NCI-H1092 treated with DMSO at 0.1 percent for 48 hours (cell line): ENCODE measurements at places on chromosomes 4 and X.
A peak's percentile ranks its signal among the peaks of the same experiment; 100 is the strongest.

DNA sequence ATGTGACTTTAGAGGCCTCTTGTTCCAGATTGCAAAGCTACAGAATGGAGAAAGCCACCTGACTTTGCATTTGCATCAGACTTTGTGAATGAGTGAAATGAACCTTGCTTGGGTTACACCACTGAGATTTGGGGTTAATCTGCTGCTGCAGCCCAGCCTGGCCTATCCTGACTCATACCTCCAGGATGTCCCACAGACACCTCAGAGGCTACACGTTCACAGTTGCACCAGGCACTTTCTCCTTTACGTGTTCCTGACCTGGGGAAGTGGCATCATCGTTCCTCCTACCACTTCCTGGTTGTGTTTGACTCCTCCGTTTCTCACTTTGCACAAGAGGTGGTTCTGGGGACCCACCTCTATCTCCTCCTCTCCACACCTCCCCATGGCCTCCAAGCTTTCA is 9.2 kb upstream of the SORCS2 start:
- DNase-seq = no peak

DNA sequence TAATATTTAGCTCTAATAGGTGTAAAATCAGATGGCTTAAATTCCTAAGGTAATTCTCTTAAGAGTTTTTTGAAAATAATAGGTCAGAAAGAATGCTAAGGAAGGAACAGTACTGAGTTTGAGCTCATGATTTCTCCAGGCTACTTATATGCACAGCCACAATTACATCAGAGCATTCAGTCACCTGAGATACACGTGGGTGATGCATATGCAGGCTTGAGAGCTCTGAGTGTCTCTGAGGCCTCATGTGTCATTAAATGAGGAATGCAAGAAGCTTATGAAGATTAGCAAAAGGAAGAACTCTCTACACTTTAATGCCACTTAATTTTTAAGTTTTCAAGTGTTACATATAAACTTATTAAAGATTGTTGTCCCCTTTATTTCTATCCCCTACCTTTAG is 124.0 kb upstream of the STIM2 start:
- DNase-seq = no peak

DNA sequence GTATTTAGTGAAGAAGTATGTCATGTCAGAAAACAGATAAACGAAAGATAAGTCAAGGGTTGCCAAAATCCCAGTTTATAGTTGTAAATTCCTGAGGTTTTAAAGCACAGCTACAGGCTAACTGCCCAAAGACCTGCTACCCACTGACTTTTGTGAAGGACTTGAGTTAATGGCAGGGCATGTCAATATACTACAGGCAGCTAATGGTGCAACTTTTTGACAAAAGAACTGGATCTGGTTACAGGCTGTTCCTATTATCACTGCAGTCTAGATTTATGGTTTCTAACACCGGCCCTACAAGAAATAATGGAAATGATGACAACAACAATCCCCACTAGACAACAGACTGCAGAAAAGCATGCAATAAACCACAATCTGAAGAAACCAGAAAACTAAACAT is 6.4 kb downstream of the SCML2 start:
- DNase-seq = no peak

GRCh38 chr4:158193171-158193749 is 17.0 kb upstream of the TMEM144 start:
- DNase-seq = peak; percentile 2

DNA sequence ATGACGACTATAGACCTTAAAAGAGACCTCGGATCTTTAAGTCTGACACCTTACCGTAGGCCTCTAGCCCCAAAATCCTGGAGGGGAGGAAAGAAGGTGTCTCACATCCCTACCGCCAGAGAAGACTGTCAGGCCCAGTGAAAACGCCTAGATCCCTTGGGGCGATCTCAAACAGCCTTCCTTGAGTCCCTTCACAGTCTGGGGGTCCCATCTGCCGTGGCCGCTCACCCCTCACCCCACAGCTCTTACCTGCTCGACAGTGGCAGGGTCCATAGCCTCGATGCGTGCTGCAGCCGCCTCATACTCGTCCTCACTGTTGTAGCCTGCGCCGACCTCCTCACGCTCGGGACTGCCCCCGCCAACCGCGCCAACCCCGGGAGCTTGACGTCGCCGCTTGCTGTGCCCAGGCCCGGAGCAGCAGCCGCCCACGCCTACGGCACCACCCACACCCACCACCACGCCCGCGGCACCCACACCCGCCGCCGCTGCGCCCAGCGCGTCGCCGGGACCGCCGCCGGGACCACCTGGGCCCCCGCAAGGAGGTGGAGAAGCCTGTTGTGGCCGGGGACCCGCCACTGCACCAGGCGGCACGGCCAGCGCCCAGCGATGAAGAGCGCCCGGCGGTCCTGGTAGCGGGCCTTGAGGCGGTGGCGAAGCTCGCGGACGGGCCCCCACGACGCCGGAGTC is 536 bp downstream of the OTUD5 start:
- no peak for DNase-seq

- DNase-seq = peak; percentile 45
These were observed 130.8 kb upstream of the IL1RAPL2 start for GRCh38 chrX:104435249-104435648.

DNA sequence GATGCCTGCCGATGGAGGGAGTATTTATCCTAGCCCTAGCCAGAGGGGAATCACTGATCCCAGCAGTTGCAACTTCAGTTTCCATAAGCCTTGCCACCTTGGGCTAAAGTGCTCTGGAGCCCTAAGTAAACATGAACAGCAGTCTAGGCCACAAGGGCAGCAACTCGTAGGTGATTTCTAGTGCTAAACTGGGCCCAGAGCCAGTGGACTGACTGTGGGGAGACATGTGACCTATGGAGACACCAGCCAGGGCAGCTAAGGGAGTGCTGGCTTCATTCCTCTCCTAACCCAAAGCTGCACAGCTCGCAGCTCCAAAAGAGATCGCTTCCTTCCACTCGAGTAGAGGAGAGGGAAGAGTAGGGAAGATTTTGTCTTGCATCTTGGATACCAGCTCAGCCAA is 120.8 kb upstream of the MAGEA10 start:
- no peak for DNase-seq

GRCh38 chr4:27619435-27619834 is 758.8 kb downstream of the STIM2 start:
- no peak for DNase-seq

DNA sequence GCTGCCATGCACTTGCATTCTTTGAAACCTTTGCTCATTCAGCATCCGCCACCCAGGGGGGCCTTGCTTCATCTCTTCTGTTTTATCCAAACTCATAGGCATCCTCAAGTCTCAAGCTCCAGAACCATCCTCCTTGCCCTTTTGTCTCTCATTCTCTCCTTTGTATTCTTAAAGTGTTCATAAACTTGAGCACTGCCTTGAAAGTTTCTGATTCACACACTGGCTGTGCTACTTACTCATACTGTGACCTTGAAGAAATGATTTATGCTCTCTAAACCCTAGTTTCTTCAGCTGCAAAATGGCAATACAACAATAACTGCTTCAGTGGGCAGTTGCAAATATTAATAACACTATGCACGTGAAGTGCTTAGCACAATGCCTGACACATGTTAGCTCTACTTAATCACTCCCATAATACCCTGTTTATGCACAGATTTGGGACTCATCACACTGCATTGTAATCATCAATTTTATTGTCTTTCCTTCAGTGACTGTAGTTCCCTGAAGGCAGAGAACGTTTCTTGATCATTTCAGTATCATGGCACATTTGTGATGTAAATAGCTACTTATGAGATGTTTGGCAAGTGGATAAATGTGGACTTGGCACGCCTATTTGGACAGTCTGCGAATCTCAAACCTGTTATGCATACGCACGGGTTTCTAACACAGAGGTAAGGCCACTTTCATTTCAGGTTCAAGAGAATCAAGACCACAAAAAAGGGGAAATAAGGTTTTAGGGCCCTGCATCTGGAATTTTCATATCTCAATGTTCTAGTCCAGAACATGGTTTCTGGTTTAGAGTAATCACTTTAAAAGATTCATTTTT is 291.0 kb downstream of the LDB2 start:
- no peak for DNase-seq

DNA sequence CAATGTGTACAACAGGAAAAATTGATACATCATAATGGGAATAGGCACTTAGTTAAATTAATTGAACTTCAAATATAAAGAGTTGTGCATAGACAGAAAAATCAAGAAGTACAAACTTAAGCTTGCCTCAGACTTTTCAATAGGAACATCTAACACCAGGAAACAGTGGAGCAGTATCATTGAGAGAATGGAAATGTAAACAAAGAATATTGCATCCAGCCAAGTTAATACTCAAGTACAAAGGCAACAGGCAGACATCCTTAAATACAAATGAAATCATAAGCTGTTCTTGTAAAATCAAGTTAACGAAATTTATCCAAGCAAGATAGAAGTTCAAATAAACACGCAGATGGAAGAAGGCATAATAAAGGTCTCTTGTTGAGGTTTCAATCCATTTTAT is 71.2 kb upstream of the TLR2 start:
- DNase-seq = no peak

- no peak for DNase-seq
These were observed 2.1 kb downstream of the JAKMIP1 start for GRCh38 chr4:6198278-6198677.

DNA sequence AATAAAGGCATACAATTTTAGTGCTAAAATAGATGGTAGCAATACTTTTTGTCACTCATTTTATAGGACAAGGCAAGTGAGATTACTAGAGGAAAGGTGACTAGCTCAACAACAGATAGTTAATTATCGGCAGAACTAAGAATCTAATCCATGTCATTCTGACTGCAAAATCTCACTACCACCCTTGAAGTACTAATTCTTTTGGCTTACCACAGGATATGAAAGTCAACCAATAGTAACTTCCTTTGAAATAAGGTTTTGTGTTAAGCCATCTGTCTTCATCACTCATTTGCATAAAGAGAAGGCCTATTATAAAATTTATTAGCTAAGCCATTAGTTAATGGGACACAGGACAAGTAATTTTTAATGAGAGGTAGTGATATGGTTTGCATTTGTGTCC is 25.3 kb upstream of the ZMAT1 start:
- DNase-seq = no peak

- DNase-seq = no peak
These were observed 34.3 kb downstream of the CLDN34 start for GRCh38 chrX:10001496-10001895.

GRCh38 chr4:182775075-182775474 is 142.1 kb downstream of the DCTD start:
- DNase-seq = no peak

GRCh38 chr4:164512124-164512523 is 241.8 kb upstream of the SMIM31 start:
- DNase-seq = no peak

DNA sequence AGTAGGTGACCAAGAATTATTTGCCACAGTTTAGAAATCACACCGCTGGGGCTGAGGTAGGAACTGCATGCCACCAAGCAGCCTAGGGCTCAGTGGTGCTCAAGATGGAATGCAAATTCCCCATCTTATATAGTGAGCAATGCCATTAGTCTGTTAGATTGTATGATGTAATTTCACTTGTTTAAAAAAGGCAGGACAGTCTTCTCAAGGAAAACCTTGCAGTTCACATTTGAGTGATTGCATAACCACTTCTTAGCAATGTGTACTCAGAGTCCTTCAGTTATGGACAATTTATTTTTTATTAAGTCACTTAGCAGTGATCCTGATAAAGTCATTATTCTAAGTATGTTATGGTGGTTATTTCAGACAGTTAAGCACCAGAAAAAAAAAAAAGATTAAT is 142.9 kb upstream of the SFRP2 start:
- DNase-seq = no peak

DNA sequence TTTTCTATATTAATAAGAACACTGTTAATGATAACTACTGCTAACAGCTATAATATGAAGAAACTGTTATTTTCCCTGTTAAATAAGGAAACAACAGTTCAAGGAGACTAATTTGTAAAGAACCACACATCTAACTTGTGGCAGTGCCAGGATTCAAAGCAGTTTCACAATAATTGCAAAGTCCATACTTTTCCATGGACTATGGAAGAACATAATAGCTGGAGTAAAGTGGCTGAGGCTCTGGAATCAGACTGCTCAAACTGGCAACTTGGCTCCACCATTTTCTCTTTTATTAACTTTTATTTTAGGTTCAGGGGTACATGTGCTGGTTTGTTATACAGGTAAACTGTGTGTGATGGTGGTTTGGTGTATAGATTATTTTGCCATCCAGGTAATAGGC is 393.7 kb upstream of the CPEB2 start:
- no peak for DNase-seq

DNA sequence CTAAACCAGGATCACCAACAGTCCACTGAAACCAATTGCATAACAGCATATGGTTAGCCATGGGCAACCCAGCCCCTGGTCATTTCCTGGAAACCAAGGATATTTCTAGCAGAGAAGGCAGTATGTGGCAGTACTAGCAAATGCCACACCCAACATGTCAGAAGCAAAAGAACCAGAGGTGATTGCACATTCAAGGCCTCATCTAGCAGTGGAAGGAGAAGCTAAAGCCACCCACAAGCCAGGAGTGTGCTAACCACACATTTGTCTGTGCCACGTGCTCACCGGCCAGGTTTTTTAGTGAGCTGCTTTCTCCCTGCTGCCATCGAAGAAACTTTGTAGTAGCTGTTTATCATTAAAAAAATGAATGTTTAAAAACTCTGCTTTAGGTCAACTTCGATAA is 42.0 kb downstream of the TEC start:
- DNase-seq = no peak

DNA sequence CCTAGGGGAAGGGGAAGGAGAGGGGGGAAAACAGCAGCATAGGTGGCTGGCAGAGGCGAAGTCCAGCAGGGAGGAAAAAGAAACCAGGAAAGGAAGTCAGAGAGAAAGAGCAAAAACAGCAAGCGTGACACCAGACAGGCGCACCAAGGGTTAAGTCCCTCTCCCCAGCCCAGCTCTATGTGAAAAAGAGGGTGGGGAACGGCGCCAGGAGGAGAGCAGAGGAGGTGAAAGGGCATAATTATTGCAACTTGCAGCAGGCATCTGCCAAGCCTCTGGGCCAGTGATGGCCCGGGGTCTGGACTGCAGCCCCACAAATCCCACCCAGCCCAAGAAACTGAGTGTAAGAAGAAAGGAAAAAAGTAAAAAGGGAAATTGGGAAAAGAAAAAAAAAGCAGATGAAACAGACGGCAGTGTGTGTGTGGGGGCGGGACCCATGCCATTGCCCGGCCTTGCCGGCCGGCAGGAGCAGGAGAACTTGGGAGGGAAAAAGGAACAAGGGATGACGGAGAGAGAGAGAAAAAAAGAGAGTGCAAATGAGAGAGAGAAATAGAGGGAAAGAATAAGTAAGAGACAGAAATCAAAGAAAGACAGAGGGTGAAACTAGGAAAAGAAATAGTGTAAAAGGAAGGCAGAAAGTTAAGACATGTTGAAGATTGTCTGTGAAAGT is 14.1 kb upstream of the RHOXF2 start:
- no peak for DNase-seq
